ENCODE measurements at places on chromosomes 4 and X.

- DNase-seq = no peak
These were observed 1906.6 kb upstream of the TENM3 start for GRCh38 chr4:180336494-180337090.

GRCh38 chrX:113804819-113805218 lies 779.1 kb upstream of the HTR2C start:
- no peak for DNase-seq

- DNase-seq = no peak
These were observed 2.2 kb downstream of the NKX6-1 start for GRCh38 chr4:84496706-84497503.

DNA sequence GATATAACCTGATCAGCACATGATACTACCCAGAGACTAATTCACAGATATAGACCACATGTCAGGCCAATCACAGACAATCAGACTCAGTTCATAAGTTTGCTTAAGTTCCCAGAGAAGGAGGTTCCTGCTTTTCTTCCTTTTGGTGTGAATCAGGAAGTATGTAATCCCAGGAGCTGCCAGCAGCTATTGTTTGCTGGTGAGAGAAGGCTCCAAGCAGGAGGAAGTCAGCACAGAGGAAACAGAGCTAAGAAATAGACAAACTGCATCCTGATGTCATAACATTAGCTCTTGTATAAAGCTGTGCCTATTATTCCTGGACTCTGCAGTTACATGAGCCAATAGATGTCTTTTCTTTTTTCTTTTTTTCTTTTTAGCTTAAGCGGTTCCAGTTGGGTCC lies 50.9 kb downstream of the UCHL1 start:
- no peak for DNase-seq

DNA sequence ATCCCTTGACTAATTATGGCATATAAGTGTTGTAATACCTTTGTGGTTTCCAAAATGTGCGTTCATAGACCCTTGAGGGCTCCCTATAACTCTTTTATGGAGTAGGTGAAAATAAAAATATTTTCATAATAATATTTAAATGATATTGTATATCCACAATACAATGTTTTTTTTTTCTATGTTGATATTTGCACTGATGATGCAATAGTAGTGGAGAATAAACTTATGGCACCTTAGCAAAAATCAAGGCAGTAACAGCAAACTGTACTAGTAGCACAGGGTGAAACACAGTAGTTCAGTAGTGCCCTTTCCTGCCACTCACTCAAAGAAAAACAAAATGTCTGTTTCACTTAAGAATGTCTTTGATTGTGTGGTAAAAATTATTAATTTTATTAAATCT lies 465.3 kb downstream of the C4orf33 start:
- no peak for DNase-seq

GRCh38 chrX:151631822-151632221 lies 63.4 kb upstream of the PRRG3 start:
- no peak for DNase-seq

DNA sequence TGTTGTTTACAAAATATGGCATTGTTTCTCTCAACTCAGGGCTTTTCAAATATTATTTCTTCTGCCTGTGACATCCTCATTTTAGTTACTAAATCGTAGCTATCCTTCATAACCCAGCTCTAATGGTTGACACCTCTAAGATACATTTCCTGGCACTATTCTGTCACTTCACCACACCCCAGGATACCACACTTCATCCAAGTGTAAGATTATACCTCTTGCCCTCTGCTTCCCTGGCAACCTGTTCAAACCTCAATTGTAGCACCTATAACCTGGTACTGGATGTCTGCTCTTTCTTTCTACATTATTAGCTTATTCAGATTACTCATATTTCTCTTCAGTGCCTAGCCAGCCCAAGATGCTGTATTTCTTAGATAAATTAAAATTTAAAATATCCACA lies 175.7 kb upstream of the SPIN4 start:
- no peak for DNase-seq

- no peak for DNase-seq
These were observed 42.1 kb downstream of the NEIL3 start for GRCh38 chr4:177351622-177352244.

GRCh38 chr4:189838821-189839497 lies 101.7 kb upstream of the FRG1 start:
- no peak for DNase-seq

GRCh38 chrX:69028006-69028760 lies 137.1 kb downstream of the PJA1 start:
- no peak for DNase-seq

DNA sequence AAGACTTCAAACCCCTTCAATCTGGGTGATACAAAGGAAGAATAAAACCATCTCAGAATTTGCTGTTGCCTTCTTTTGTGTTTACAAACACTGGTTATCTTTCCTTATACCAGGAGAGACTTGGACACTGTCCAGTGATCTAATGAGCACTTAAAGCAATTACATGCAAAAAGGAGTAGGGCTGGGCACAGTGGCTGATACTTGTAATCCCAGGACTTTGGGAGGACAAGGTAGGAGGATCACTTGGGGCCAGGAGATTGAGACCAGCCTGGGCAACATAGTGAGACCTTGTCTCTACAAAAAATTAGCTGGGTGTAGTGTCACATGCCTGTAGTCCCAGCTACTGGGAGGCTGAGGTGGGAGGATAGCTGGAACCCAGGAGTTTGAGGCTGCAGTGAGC lies 95.7 kb upstream of the DRD5 start:
- no peak for DNase-seq

DNA sequence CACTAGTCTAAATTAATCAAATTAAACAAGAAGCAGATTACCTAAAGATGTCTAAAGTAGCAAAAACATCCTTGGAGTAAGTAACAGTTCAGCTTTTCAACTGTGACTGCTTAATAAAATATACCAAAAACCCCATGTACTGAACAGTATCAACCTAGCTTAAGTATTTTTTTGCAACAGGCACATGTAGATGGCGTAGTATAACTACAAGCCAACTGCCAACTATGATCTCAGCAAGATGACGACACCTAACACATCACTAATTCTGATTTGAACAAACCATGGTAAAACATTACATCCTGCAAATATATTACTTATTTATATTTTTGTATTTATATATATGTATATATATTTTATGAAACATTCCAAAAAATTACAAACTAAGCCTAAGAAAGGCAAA lies 24.5 kb downstream of the DHX15 start:
- no peak for DNase-seq

DNA sequence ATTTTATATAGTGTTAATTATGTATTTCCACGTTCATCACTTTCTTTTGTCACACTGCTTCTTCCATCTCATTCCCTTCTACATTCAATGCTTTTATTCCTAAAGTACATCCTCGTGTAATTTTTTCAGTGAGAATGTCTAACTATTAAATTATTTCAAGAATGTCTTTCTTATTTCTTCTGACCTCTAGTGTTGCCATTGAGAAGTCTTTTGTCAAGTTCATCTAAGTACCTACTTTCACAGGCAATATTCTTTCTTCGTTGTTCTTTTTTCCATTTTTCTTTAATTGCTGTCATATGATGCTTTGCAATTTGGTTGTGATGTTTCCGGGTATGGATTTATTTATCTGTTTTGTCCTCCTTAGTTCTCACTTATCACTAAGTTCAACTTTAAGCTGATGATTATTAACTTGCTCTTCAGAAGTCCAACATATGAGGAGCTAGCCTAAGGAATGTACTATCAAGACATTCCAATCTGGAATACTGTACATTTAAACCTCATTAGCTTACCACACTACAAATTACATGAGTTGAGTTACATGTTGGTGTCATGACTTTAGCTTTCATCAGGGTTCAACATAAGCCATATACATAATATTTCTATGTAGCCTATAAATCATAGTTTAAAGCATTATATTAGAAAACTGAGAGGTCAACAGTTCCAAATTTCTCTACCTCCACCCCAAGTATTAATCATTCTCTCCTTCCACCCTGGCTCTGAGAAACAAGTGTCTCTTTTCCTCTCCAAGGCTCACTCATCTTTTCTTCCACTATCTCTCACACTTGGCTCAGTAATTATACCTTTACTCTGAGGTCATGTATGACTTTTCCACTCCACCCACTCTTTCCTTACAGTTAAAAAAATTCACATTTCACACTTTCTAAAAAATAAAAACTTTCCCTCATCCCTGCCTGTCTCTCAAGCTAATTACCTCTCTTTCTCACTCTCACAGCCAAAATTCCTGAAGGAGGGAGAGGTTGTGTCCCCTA lies 81.5 kb downstream of the COX18 start:
- no peak for DNase-seq

- DNase-seq = no peak
These were observed 124.7 kb upstream of the C1QTNF7 start for GRCh38 chr4:15303052-15303641.

DNA sequence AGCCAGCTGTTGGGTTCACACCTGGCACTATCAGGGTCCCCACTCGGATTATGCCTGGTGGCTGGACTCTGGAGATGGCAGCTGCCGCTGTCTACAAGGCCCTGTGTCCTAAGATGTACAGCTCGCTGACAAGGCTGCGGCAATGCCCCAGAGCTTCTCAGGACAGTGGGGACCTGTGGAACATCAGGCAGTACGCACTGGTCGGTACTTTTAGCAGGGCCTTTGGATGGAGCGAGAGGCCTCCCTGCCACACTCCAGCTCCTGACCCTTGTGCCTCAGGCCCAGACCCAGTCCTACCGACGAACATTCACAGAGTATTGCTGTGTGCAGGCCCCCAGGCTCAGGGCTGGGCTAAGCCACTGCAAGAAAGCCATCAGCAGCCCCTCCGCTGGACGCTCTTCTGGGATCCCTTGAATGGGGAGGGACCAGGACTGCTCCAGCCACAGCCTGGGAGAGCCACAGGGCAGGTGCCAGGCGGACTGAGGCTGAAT lies 45.7 kb upstream of the HMX1 start:
- no peak for DNase-seq

GRCh38 chr4:835148-836002 lies 9.4 kb upstream of the CPLX1 start:
- peak; percentile 37 for DNase-seq

- DNase-seq = no peak
These were observed 28.8 kb downstream of the SH3TC1 start for GRCh38 chr4:8227771-8228318.

DNA sequence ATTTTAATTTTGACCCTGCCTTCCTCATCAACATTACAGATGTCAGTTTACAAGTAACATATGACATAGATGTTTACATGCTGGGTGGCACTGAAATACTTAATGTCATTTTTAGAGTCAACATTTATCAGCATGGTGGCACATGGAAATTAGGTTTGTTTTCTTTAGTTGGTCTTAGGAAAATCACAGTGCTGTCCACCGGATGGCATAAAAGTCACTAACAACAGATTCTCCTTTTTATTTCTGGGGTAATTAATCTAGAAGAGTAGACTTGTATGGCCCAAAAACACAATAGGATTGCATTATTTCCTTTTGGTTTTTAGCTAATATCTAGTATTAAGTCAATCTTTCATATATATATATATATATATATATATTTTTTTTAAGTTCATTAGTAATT lies 88.6 kb upstream of the HHIP start:
- DNase-seq = no peak

- DNase-seq = no peak
These were observed 269.6 kb downstream of the DKK2 start for GRCh38 chr4:106766519-106766918.

- DNase-seq = no peak
These were observed 415.0 kb downstream of the ZNF674 start for GRCh38 chrX:46130247-46130646.

DNA sequence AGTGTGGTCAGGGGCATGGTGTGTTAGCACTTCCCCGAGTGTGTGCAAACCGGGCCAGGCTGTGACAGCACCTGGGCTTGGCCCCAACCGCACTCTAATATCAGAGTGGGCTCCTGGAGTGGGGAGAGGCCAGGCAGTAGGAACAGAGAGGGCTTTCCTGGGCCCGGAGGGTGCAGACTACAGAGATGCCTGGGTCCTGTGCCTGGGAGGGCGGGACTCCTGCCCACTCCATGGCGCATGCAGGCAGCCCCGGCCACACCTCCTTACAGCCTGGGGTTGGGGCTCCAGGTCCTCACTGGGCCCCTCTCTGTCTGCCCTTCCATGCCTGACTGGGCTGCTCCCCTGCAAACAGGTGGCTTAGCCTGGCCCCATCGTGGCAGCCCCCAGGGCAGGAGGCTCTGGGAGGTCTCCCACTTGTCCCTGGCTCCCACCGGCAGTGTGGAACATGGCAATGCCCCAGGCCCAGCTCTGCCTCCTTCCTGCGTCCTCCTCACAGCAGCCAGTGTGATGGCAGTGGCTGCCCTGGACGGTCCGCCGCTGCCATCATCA lies 60.4 kb downstream of the AGA start:
- no peak for DNase-seq

DNA sequence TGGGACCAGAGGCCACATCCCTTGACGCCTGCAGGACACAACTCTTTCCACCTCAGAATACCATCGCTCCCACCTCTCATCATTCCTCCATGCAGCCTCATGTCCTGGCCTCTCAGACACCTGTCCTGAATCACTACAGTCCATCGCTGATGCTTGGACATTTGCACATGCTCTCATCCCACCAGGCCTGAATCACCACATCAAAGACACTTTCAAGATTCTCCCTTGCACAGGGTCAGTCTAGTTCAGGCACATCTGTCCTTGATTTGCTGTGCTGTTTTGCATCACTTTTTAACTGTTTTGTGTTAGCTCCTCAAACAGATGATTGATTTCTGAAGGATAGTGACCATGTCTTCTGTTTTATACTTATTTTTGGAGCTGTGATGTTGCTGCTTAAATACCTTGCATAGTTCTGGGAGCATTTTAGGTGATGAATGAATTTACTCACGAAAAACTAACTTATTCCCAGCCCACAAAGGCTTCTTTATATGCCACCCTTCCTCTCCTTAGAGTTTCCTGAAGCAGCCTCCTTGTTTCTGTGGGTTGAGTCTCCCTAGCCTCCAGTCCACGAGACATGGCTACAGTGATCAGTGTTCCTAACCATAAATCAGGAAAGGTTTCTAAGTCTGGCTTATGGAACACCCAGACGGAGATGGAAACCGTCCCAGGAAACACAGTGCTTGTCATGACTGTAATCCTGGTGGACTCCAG lies 2.6 kb downstream of the FAM114A1 start:
- DNase-seq = no peak

DNA sequence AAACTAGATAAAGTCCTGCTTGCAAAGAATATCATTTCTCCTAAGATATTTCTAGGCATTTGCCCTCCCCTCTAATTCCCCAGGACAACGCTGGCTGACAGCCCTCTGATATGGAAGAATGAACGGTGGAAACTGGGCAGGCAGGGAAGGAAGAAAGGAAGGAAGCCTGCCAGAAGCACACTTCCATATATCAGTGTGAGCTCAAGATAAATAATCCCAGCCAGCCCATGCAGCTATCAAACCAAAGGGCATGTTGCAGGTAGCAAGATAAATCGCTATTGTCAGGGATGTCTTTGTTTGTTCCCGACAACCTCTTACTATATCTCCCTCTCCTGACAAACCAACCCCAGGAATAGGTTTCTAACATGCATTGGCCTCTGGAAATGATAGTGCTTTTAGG lies 412.8 kb downstream of the HNRNPD start:
- DNase-seq = no peak

DNA sequence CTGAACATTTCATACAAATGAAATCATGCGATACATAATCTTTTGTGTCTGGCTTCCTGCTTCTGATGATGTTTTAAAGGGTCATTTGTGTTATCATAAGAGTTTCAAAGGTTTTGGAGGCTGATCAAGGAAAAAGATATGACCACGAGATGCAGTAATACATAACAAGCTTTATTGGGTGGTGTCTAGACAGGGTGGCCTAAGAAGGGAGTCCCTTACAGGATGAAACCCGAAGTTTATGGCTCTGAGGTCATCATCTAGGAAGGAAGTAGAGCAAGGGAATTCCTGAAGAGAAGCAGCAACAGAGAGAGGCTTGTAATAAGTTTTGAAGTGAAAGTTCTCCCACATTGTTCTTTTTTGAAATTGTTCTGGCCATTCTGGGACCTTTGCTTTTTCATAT lies 40.8 kb upstream of the SOD3 start:
- DNase-seq = no peak
